Motor neuron (in vitro differentiated cells): ENCODE measurements at places on chromosomes 2 and 18.
A peak's percentile ranks its signal among the peaks of the same experiment; 100 is the strongest.

GRCh38 chr2:97907369-97908100 lies 88.2 kb downstream of the TMEM131 start:
- no peak for ATAC-seq

GRCh38 chr18:76052227-76052595 lies 442.8 kb downstream of the ZNF516 start:
- ATAC-seq = no peak

GRCh38 chr2:83823229-83823628 lies 635.9 kb downstream of the SUCLG1 start:
- ATAC-seq = no peak

DNA sequence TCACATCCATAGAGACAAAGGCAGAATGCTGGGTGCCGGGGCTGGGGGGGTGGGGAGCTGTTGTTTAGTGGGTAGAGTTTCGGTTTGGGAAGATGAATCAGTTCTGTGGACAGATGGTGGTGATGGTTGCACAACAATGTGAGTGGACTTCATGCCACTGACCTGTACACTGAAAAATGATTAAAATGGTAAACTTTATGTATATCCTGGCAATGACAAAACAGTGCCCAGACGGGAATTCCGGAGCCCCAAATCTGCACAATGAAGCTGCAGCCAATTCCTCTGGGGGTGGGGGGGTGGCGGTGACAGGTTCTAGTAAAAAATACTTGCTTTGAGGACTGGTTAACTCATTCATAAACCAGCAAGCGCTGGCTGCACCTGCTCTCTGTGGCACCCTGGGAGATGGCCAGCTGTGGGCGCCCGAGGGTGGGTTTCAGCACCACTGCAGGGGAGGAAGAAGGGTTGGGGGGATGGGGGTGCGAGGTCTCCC lies 81.8 kb upstream of the HPCAL1 start:
- no peak for ATAC-seq

DNA sequence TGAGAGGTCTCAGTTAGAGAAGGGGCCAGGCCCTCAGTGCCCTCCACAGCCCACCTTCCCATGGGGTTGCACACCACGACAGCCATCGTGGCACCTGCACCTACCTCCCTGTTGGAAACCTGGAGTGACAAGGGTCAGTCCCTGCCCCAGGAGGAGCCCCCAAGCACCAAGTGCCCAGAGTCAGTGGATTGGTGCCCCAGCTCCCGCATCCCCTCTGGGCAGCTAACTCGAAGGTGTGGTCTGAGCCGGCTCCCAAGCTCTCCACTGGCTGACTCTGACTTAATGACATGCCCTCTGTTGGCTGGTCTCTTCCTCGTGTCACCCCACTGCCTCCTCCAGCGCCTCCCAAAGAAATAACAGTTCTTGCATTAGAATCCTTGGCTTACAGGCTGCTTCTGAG lies 116.4 kb downstream of the NDUFA10 start:
- ATAC-seq = no peak

GRCh38 chr2:183495589-183496267 lies 371.5 kb downstream of the NUP35 start:
- no peak for ATAC-seq

DNA sequence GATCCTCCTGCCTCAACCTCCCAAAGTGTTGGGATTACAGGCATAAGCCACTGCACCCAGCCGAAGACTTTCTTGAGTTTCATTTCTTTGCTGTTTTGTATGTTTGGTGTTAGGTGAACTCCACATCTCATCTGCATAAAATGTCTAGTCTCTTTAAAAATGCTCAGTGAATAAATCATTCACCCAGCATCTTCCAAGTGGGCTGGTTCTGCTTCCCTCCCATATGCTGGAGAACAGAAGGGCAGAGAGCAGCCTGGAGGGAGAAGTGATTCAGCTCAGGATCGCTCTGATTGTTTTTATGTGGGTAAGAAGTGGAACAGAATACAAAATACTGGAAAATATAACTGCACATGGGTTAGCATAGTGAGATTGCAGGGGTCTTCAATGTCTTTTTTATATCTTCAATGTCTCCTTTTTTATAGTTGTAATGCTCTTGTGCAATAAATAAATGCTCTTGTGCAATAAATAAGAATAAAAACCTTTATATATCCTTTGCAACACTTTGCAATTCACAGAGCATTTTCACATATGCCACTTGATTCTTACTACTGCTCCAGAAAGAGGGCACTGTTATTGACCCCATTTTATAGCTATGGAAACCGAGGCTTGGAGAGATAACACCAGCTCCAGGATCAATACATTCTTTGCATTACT lies 253.0 kb upstream of the NCKAP5 start:
- peak; percentile 90 for ATAC-seq

GRCh38 chr2:7788736-7789135 lies 871.5 kb downstream of the RNF144A start:
- ATAC-seq = no peak

DNA sequence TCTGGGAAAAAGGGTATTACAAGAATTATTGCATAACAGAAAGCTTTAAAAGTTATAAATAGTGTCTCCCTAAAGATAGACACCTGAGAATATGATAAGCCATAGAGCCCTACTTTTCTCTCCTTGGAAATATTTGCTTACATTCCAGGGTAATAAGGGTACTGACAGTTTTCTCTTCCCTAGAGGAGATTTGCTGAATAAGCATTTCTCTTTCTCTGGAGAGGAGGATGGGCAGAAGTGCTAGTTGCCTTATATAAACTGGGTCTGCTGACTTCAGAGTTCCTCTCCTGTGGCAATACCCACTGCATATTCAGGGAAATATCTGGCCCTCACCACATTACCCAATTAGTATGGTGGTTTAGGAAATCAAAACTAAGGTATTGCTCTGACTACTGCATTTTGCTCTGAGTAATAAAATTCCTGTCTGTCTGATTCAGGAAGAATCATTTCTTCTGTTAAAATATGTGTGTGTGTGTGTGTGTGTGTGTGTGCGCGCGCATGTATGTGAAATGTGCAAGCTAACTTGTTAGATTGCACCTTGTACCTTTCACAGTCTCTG lies 1391.3 kb downstream of the DSC3 start:
- ATAC-seq = no peak

DNA sequence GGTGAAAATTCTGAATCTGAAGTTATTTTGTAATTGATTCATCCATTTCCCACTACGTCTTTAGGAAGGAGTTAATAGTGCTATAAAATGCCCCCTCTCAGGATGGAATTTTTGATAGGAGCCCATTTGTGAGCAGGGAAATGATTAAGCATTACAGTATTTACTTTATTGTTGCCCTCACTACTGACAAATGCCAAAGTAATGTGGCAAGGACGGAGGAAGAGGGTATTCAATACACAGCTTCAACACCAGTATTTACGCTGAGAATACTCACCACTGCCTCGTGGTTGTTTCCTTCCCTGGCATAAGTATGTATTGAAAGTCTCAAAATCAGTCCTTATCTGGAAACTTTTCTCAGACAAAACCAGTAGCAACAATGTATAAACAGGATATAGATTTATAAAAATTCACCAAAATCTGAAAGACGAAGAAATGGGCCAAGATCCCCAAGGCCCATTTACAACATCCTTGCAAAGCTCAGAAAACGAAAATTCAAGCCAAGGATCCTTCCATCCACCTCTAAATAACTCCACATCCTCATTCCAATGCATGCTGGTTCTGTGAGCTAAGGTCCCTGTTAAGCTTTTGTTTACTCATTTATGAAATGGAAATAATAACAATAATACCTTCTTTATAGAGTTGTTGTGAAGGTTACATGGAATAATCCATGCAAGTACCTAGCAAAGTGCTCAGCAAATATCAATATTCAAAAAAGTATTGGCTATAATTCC lies 29.3 kb downstream of the FEZ2 start:
- no peak for ATAC-seq

- ATAC-seq = peak; percentile 55
Observed at GRCh38 chr2:237691908-237692600, 64.7 kb downstream of the LRRFIP1 start.

DNA sequence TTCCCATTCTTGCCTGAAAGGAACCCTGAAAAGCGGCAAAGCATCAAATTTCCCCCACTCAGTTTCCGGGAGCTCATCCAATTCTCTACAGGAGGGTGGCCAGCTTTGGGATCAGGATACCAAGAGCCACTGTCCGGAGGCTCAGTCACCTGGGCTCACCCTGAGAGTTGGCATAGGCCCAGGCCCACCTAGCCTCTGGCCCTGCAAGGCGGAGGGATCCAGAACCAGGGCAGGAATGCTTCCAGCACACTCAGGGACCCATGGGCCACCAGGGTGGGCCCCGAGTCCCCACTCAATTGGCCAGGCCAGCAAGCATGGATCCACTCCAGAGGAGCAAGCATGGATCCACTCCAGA lies 432.9 kb upstream of the MYT1L start:
- no peak for ATAC-seq

DNA sequence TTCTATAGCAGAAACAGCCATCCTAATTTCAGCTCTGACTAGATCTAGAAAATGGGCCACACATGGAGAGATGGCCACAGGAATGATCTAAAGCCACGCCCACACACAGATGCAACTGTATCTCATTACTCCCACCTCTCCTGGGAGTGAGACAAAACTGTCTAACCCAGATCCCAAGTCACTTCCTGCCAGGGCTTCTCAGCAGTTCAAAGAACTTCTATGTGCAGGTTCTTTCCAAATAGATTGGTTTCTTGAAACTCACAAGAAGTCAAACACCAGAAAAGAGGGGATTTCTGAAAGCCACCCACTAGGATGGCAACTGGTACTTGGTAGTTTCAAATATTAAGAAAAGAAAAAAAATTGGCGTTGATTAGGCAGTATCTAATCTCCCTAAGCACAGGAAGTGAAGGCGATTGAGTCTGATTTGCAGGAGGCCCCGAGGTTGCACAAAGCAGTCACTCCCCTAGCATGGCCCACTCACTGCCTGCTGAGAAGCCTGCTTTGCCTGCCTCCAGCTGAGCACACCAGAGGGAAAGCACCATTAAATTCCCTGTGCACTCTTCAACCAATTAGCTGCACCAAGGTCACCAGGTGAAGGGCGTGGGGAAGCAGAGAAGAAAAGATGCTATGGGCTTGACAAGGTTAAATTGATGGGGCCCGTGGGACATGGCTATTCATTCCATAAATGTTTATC lies 51.1 kb downstream of the PAPOLG start:
- peak; percentile 93 for ATAC-seq

DNA sequence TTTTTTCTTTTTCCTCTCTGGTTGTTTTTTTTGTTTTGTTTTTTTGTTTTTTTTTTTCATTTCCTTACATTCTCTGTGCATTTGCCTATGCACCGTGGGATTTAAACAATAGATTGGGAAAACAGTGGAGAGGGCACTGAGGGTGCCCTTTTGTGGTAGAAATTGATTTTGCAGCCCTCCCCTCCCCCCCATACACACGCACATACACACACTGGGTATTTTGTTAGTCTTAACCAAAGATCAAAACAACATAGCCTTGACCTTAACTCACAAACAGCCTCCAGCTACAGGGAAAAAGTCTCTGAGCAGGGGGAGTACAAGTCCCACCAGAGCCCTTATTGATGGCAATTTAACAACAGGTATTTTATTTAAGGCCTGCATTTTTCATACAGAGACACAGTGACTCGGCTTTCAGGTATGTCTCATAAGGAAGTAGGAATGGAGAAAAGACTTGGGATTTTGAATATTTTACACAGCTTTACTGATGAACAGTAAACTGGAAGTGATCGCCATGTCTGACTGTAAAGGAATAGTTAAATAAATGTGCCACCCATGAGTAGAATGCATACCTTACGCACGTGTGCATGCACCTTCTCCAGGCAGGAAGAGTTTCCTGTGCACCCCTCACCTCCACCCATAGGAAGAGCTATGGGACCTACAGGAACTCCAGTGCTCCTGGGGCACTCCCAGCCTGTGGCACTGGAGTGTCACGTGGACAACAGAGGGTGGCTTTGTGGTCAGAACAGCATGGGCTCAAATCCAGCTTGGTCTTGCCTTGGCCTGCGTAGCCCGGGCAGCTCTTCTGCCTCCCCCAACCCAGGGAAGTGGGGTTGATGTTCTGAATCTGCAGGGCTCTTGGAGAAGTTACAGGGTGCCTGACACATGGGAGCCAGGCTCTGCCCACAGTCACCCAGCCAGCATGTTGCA lies 266.4 kb downstream of the ANAPC1 start:
- no peak for ATAC-seq

- ATAC-seq = no peak
Observed at GRCh38 chr18:33157893-33158292, 282.6 kb downstream of the CCDC178 start.

GRCh38 chr2:158197940-158198339 lies 96.3 kb downstream of the UPP2 start:
- no peak for ATAC-seq

GRCh38 chr2:167480232-167480985 lies 592.1 kb downstream of the XIRP2 start:
- ATAC-seq = no peak

GRCh38 chr2:220036431-220036830 lies 409.0 kb downstream of the SLC4A3 start:
- no peak for ATAC-seq

DNA sequence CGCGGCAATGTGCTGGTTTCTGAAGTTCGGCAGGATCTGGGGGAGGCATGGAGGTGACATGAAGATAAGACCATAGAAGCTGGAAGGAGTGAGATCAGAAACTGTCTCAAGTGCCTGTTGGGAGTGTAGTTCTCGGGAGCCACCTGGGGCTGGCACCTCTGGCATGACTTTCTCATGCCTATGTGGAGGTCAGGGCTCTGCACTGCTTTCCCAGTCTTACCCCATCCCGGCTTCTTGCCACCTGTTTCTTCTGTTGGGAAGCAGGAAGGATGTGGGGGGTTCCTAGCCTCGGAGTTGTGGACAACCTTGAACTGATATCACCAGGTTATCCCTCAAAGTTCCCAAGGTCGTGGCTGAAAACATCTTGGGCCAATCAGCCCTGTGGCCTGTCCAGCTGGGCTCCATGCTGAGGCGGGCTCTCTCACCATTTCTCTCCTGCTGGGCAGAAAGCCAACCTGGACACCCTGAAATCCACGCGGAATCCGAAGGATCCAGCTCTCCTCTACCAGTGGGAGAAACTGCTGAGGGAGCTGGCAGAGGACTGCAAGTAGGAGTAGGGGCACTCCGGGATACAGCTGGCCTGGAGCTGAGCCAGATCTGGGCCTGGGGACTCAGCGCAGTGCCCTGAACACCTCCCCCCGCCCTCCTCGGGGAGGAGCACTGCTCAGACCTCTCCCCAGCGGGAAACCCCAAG lies 42.5 kb downstream of the FER1L5 start:
- ATAC-seq = peak; percentile 69

GRCh38 chr2:51511002-51511401 lies 479.1 kb upstream of the NRXN1 start:
- no peak for ATAC-seq

GRCh38 chr2:193156480-193156879 lies 961.7 kb upstream of the TMEFF2 start:
- ATAC-seq = no peak

GRCh38 chr2:173161040-173161439 lies 85.4 kb downstream of the MAP3K20 start:
- ATAC-seq = no peak

DNA sequence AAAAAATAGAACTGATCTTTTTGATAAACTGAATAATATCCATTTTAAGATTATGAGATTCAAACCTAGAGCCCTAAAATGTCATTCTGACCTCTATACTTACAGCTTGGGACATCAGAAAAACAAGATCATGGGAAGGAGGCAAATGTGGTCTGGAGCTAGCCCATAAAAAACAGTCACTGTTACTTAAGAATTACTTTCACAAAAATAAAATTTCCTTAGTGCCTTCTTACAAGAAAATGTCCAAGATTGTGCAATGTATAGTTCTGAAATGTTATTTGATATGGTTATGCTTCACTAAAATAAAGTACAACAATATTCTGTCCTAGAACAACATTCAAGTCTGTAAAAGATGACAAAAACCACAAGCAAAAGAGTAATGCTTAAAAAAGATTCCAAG lies 247.6 kb downstream of the DYM start:
- ATAC-seq = no peak

GRCh38 chr2:200216310-200216709 lies 90.2 kb upstream of the SPATS2L start:
- no peak for ATAC-seq
